Activated CD8-positive, alpha-beta memory T cell treated with anti-CD3 and anti-CD28 coated beads, Interleukin-2, amount 50 U/mL, for 48 hours (primary cell): ENCODE measurements at places on chromosomes 6 and 20.
A peak's percentile ranks its signal among the peaks of the same experiment; 100 is the strongest.

DNA sequence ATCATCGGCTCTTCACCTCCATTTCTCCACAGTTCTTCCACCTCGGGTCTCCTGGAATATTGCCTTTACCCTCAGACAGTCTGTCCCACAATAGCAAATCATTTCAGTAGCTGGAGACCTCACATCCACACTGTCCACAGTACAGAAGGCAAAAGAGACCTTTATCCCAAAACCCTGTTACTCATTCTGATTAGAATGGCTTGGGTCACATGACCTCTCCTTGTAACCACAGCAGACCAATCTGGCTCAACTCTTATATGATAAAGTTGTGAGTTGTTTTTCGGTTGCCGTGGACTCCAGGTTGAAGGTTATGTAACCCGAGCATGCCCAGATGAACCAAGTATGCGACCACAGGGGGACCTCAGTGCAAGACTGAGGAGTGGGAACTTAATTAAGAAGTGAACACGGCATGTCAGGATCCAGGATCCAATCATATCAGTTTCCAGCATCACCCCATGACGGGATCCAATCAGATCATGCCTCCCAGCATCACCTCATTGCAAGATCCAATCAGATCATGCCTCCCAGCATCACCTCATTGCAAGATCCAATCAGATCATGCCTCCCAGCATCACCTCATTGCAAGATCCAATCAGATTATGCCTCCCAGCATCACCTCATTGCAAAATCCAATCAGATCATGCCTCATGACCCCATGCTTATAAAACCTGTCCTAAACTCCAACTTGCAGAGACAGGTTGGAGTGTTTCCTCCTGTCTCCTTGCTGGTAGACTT lies 68.7 kb downstream of the LY86 start:
- DNase-seq, result no peak

- no peak for DNase-seq
Observed at GRCh38 chr6:143097224-143097795, 36.6 kb downstream of the AIG1 start.

DNA sequence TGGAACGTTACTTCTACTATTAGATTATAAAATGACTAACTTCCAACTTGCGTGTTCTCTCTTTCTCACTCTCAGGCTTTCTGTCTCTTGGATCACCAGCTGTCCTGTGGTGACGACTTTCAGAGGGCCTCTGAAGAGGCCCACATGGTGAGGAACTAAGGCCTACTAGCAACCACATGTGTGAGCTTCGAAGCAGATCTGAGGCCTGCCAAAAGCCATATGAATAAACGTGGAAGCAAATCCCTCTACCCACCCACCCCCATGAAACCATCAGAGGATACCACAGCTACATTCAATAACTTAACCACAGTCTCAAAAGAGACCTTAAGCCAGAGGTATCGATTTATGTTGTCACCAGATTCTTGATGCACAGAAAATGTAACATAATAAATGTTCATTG lies 13.5 kb upstream of the BMP5 start:
- no peak for DNase-seq

GRCh38 chr6:104381907-104382306 lies 477.8 kb downstream of the HACE1 start:
- no peak for DNase-seq

DNA sequence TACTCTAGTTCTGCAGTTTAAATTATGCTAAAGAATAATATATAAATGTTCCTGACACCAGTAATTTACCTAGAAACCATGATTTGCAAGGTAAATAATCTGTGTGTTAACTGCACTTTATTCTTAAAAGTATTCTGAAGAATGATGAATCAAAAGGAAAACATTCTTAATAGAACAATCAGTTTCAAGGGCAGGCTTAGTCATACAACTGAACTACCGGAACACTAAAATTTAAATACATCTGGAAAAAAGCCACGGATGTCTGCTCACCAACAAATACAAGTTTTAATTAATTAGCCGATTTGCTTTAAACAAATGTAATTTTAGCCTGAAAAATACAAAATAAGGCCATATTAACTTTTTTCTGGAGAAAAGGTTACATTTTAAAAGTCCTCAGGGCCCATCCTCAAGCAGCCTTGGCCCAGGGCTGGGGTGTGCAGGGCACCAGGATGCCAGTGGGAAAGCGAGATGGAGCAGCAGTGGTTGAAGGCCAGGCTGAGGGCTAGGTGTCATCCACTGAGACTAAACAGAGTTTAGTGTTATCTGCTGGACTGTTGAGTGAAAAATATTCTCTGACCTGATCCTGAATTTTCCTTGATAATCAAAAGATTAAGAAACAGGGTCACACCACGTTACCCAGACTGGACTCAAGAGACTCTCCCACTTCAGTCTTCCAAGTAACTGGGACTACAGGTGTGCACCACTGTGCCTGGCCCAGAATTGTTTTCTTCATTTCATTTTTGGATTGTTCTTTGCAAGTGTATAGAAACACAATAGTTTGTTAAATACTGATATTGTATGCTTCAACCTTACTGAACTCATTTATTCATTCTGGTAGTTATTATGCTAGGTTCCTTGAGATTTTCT lies 88.2 kb upstream of the DST start:
- DNase-seq, result no peak

GRCh38 chr6:5898102-5898501 lies 108.6 kb downstream of the NRN1 start:
- DNase-seq, result no peak

DNA sequence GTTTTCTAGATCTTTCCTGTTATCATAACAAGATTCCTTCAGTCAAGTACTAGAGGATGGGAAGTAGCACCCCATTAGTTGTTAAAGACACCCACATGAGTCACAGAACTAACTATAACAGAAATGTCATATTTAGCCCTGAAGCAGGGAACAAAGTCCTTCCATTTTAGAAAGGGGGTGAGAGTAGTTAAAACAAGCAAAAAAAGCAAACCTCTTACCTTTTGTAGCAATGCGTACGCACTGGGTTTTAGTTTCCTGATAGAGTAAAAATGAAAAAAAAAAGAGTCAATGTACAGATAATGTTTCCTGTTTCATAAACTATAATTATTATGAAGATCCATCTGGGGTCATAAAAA lies 163.7 kb upstream of the THEMIS start:
- no peak for DNase-seq

DNA sequence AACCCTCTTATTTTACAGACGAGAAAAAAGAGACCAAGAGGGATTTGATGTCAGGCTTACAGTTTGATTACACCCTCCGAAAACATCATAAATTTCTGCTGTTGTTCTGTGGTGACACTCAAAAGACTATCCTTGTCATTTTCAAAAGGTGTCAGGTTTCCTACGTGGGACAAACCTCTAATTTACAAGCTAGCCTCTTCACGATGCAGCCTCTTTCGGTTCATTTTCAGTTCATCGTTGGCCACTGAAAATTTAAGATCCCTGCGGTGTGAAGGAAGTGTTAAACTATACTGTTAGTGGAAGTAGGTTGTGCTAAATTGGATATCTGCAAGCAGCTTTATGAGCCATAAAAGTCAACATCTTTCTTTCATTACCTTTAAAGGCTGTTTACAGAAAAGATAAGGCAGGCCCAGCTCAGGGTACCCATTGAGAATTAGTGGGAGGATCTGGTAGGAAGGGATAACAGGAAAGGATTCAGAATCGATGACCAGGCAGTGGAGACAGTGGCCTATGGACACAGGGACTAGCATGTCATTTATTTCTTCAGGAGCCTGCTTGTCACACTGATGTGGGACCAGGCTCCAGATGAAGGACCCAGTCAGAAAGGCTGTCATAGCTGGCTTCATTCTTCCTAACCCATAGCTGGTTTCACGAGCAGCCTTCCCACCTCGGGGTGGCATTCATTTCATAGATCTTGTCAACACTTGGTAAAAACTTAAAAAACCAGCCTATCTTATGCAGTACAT lies 329.1 kb upstream of the SOX4 start:
- DNase-seq, result no peak

- DNase-seq, result no peak
Observed at GRCh38 chr6:51936531-51937290, 150.7 kb downstream of the PKHD1 start.

GRCh38 chr6:167154291-167154690 lies 3.5 kb downstream of the GPR31 start:
- DNase-seq, result no peak

GRCh38 chr20:24522452-24523330 lies 53.3 kb downstream of the SYNDIG1 start:
- DNase-seq, result no peak

GRCh38 chr20:13822459-13822858 lies 37.6 kb downstream of the NDUFAF5 start:
- no peak for DNase-seq

GRCh38 chr6:43146709-43147688 lies 24.1 kb upstream of the SRF start:
- DNase-seq, result no peak

GRCh38 chr6:73088138-73088813 lies 137.0 kb downstream of the KHDC1L start:
- DNase-seq, result no peak

GRCh38 chr6:2482773-2483172 lies 237.4 kb upstream of the GMDS start:
- DNase-seq, result no peak

- DNase-seq, result no peak
Observed at GRCh38 chr6:134422426-134423231, 104.7 kb upstream of the SGK1 start.

DNA sequence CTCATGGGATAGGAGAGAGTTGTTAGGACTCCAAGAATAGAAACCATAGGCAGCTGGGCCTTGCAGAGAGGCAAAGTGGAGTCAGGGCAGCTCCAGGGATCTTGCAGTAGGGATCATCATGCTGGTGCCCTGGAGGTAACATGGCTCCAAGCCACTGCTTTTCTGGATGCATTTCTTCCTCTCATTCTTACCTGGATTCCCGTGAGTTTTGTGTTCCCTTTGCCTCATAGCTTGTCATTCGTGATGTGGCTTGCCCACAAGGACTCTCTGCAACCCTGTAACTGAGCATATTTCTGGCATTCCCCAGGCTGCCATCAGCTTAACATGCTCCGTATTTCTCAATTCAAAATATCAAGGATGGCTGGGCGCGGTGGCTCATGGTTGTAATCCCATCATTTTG lies 5.3 kb downstream of the NHLRC1 start:
- DNase-seq, result no peak

- no peak for DNase-seq
Observed at GRCh38 chr20:35992713-35993335, 24.4 kb downstream of the CNBD2 start.

DNA sequence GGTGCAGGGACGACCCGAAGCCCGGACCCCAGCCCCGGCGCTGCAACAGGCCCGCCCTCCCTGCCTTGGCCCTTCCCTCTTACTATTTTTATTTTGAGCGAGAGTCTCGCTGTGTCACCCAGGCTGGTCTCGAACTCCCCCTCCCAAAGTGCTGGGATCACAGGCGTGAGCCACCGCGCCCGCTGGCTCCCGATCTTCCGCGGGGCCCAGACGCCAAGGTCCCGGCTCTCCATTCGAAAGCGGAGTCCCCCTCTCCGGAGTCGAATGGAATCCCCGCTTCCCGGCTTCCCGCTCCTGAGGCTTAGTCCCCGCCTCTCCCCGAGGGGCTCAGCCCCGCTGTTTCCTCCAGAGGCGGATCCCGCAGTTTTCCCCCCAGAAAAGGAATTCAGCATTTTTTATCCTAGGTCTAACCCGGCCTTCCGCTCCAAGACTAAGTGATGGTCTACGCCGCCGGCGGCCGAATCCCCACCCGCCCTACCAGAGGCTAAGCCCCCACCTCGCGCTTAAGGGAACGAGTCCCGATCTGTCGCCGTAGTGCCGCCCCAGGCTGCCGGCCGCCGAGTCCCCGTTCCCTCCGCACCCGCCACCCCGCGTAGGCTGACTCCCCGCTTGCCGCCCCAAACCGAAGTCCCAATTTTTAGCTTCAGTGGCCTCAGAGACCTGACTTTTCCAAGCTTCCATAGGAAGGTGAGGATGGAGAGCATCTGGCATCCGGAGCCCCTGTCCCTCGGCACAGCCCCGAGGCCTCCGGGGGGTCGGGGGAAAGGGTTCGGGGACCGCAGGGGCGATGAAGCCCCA lies 11.5 kb upstream of the TMC2 start:
- peak; percentile 79 for DNase-seq

- no peak for DNase-seq
Observed at GRCh38 chr6:14544666-14545065, 427.1 kb downstream of the CD83 start.

DNA sequence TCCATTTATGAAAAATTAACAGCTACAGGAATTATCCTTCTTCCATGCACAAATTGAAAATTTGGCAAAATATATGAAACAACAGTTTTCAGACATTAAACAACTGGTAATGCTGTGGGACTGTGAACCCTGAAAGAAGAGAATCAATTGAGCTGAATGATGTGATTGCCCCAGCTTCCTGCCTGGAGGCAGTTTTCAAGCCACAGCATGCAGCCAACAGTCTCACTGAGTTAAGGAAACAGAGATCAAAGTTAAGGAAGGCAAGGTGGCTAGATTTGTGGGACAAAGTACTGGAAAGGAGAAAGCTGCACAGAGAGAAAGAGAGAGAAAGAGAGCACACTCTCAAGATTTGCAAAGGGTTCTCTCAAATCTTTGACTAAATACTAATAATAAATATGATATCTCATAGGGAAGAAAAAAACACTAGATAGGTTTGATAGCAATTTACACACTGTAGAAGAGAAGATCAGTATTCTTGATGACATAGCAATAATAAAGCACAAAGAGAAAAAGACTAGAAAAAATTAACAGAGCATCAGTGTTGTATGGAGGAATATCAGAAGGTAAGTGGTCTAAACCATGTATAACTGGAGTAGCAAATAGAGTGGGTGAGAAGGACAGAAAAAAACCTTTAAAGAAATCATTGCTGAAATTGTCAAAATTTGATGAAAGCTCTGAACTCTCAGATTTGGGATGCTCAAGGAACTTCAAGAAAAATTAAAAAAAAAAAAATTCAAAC lies 70.1 kb upstream of the CNKSR3 start:
- DNase-seq, result no peak

DNA sequence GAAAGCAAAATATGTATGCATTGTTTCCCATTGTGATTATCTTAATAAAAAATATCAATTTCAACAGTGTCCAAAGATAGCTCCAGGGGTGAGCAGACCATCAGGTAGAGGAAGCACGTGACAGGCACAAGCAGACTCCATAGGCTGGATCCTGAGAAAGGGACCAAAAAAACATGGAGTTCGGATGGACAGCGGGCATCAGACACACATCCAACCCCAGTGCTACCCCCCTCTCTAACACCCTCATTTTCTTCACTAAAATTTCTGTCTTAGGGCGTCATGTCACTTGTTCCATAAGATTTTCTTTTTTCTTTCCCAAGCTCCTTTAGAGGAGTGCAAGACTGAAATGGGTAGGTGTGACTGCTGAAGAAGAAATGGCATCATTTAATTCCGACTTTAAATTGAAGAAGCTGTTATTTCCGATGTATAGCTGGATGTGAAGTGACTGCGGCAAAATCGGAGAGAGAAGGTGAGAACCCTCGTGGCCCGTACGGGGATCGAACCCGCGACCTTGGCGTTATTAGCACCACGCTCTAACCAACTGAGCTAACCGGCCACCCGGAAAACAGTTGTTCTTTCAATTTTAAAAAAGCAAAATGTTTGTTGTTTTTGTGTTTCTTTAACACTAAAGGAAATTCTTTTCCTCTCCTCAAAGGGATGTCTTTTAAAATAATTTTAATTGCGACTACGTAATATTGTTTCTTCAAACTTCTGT lies 10.3 kb upstream of the PRSS16 start:
- peak; percentile 90 for DNase-seq

- DNase-seq, result peak; percentile 93
Observed at GRCh38 chr20:31661625-31662371, 24.1 kb downstream of the COX4I2 start.

GRCh38 chr20:61699495-61700374 lies 365.9 kb downstream of the TAF4 start:
- no peak for DNase-seq

GRCh38 chr20:58084966-58085365 lies 143.5 kb downstream of the ANKRD60 start:
- no peak for DNase-seq

- no peak for DNase-seq
Observed at GRCh38 chr6:89999154-89999553, 104.9 kb downstream of the GJA10 start.
